ENCODE measurements at places on chromosomes 1 and 21.
A peak's percentile ranks its signal among the peaks of the same experiment; 100 is the strongest.

- no peak for DNase-seq
Observed at GRCh38 chr1:202411422-202411821, 62.9 kb downstream of the PPP1R12B start.

DNA sequence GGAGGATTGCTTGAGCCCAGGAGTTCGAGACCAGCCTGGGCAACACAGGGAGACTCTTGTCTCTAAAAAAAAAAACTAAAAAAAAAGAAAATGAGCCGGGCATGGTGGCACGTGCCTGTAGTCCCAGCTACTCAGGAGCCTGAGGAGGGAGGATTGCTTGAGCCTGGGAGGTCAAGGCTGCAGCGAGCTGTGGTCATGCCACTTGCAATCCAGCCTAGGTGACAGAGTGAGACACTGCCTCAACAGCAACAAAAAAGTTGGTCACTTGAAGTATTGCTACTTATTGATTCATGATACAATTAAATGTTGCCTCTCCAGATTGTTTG is 57.9 kb upstream of the CXADR start:
- DNase-seq = no peak

DNA sequence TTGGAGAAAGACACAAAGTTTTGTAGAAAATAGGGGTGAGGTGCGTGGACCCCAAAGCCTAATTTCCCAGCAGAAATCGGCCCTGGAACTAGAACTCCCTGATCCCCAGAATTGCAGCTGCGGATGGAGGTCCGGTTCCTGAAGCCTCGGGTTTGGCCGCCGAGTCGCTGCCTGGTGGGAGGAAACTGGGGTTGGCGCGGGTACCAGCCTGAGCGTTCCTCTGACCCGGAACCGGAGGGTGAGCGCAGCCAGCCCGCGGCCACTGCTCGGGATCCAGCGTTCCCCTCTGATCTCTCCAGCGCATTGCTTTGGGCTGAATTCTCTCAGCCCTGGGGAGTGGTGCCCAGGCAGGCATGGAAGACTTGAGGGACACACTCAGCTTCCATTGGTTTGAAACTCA is 1.6 kb downstream of the ST6GALNAC5 start:
- no peak for DNase-seq

DNA sequence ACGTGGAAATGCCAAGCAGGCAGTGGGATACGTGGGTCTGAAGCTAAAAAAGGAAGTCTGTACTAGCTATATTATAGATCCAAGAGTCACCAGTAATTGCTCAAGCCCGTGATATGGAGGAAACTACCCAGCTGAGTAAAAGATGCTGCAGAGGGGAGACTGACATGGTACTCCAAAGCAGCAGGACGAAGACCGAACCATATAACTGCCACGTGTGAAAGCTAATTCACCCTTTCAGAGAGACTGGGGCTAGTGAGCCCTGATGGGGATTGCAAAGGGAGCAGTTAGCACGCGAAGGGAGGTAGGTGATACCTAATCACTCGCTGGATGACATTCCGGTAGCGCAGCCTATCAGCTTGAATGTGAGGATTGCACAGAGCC is 316 bp downstream of the AP4B1 start:
- DNase-seq = peak; percentile 36

- no peak for DNase-seq
Observed at GRCh38 chr21:43869486-43870325, 4.7 kb downstream of the AGPAT3 start.

DNA sequence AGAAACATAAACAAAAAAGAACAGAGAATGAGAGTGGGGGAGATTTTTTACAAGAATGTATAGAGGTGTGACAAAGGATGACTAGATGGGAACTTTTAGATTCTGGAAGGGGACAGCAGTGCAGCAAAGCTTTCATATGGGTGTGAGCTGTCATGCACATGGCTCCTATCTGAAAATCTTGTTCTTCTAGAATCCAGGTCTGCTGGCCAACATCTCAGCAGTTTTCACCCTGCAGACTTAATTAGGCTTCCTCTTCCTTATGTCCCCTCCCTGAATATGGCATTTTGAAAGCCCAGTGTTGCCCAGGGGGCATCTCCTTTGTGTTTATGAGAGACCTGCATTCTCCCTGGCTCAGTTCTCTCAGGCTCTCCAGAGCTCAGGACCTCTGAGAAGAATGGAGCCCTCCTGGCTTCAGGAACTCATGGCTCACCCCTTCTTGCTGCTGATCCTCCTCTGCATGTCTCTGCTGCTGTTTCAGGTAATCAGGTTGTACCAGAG is at the start of gene CYP4Z1:
Gene CYP4Z1 (plus strand): TSS at position 135 of the 498 bp plus-strand sequence. CDS start 260 bp downstream, at position 395.
- DNase-seq = no peak

- DNase-seq = no peak
Observed at GRCh38 chr1:111404588-111404987, 22.9 kb downstream of the OVGP1 start.

GRCh38 chr1:225816643-225817538 is 7.0 kb downstream of the EPHX1 start:
- DNase-seq = no peak

- DNase-seq = no peak
Observed at GRCh38 chr1:77984629-77985028, 5.8 kb upstream of the FUBP1 start.

DNA sequence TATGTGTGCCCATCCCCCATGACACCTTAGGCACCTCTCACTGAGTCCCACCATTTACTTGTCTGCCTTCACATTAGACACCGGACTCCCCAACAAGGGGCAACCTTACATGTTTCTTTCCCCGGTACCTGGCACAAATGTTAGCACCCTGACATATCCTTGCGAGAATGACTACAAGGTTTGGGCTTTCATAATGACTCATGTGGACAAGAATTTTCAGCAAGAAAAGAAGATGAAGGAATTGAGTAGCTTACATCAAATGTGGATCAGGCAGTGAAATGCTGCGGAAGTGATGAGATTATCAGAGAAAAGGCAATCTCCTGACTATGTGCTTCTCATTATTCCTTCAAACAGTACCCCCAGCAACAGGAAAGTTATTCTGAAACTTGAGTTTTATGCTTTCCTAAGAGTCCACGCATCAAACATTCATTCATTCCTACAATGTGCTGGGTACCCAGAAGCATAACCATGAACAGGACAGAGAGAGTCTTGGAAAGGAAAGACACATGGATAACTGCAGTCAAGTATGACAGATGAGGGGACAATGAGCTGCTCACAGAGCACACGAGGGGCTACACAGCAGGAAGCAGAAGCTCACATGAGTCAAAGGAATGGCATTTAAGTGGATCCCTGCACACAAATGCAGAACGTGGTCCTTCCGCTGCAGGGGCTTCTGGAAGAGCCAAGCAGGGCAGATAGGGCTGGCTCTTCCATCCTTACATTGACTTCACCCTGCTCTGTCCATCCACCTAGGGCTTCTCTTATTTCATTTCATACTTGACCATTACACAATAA is 112.1 kb downstream of the PCNX2 start:
- DNase-seq = no peak

GRCh38 chr1:77511440-77511840 is 171.0 kb downstream of the ZZZ3 start:
- DNase-seq = no peak

GRCh38 chr1:55425310-55425930 is 210.3 kb upstream of the USP24 start:
- DNase-seq = peak; percentile 15

DNA sequence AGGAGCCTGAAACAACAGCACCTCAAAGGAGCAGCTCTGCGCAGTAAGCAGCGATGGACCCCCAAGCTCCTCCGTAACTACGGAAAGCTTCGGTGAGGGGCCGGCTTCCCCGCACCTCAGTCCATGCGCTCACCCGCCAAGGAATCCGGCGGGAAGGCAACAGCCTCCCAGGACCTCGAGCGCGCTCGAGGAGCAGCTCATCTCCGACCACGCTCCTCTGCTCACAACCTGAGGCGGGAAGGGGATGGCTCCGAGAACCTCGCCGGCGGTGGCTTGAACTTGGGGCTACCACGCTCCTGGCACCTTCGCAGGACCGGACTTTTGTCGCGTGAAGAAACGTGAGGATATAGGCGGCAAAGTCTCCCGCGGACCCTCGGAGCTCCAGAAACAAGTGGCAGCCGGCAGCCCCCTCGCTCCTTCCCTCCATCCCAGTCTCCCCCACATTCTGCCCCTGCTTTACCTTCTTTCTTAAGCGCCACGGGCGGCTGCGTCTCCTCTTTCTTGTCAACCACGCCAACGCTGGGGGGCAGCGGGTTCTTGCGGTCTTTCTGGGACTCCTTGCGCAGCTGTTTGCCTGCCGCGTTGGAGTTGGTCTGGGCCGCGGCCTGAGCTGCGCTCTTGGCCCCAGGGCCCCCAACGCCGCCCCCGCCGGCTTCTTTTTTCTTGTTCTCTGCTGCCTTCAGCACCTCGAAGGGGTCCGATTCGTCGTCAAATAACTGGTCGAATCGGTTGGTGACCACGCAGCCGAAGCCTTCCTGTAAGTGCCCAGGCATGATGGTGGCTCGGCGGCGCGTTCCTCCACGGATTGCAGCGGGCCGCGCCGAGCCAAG is 459 bp downstream of the SERBP1 start:
- DNase-seq = no peak

- DNase-seq = no peak
Observed at GRCh38 chr21:15729346-15729673, 472 bp upstream of the USP25 start.

DNA sequence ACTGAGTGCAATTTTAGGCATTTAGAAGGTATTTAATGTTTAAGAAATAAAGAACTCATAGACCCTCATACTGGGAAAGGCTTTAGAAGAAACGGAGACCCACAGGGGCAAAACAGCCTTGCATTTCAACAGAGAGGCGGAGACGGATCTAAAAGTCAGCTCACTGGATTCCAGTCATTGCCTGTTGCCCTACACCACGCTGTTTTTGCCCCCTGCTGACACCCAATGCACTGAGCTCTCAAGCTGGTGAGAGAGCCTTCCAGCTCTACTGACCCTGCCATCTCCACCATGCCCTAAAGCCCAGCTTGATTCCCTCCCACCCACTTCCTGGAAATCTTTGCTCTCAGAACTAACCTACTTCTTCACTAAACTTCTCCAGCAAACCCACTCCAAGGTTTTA is 7.2 kb upstream of the TRAF3IP3 start:
- DNase-seq = no peak

DNA sequence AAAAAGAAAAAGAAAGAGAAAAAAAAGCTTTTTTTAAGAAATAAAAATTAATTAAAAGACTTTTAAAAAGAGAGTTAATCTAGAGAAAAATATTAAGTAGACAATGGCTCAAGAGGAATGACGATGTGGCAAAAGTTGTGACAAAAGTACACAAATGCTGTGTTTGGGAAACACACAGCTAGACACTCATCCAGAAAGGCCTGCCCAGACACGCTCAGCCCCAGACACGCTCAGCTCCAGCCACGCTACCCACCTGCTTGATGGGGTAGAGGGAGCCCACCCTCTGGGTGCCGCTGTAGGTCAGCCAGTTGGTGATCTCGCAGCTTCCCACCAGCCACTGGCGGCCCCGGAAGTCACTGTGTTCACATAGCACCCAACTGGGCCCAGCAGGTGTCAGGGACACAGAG is 10.2 kb downstream of the CD52 start:
- DNase-seq = no peak

DNA sequence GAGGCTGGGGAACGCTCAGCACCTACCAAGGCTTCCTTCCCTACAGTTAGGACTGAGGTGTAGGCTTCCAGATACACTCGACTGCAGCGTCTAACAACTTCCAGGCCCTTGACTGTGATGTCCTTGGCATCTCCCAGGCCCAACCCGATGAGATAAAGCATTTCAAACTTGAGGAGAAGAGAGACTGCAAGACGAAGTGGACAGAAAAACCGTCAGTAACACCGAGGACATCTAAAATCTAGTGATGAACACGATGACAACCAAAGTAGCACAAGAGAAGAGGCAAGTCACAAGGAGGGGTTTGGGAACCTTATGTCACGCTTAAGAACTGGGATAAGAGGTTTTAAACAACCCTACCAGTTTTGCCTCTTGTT is 314 bp downstream of the DPH5 start:
- no peak for DNase-seq

DNA sequence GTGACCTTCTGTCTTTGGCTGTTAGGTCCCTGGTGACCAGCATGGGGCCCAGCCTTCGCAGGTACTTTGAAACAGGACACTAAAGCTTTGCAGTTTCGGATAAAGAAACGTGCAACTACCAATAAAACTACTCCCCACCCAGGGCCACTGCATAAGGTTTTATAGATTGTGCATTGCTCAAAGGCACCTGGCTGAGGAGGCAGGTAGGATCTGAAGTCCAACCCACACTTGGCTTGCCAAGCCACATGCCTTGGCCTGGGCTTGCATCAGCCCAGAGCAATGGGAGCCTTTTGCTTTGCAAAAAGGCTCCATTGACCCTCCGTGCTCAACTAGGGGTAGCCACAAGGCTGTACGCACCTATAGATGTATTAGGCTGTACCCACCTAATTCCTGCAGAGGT is 84.4 kb upstream of the SYT6 start:
- DNase-seq = no peak

- no peak for DNase-seq
Observed at GRCh38 chr1:240344918-240345317, 253.2 kb downstream of the FMN2 start.

GRCh38 chr1:110111081-110111480 is 1.2 kb upstream of the UBL4B start:
- no peak for DNase-seq

DNA sequence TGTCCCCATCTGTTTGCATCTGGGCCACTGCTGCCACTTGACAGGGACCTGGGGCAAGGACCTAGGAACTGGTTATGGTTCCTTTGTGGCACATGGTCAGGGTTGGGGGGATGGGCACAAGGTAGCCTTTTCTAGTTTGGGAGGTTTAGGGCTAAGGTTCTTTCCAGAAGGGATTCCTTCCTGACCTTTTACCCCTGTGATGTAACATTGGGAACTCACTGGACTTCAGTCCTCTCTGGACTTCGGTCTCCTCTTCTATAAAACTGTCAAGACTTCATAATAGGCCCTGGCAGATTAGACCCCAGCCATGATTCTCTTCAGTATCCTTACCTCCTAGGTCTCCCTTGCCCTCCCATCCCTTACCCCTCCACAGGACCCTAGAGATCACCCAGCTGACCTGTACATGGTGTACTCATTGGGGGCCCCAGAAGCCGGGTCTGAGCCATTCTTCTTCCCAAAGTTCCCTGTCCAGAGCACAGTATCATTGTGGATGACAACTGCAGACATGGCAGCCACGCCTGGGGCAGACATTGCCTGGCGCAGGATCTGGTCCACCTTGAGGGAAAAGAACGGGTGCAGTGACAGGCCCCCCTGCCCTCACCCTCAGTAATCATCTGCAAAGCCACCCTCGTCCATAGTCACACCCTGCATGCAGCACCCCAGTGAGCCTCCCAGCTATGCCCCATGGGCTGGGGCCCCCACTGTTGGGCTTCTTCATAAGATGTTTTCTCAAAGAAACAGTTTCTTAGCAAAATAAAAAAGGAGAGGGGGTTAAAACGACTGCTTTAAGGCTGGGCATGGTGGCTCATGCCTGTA is 12.9 kb downstream of the LACTBL1 start:
- DNase-seq = peak; percentile 42

GRCh38 chr1:113133038-113133437 is 60.0 kb downstream of the LRIG2 start:
- no peak for DNase-seq

DNA sequence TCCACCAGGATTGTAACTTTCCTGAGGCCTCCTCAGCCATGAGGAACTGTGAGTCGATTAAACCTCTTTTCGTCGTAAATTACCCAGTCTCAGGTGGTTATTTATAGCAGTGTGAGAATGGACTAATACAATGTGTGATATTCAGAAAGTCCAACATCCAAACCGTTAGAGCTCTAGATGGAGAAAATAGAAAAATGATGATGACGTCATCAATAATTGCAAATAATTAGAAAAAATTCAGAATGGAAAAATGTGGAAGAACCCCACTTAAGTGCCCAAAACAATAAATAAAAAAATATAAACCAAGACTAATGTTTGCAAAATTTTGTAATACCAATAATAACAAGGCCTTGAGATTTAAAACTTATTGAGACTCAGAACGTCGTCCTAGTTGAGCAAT is 103.0 kb upstream of the PLPPR5 start:
- DNase-seq = no peak

Measured in HuH-7 (cell line).